ENCODE measurements at places on chromosomes 3 and 15.

- peak; percentile 79 for DNase-seq
Measured at GRCh38 chr15:34583399-34584329, at the start of gene GOLGA8B. GOLGA8B (minus strand) TSS chr15:34583651; CDS start chr15:34535912, 47,739 bp downstream.

- no peak for DNase-seq
Measured at GRCh38 chr3:40585381-40586016, 60.7 kb downstream of the ZNF621 start.

DNA sequence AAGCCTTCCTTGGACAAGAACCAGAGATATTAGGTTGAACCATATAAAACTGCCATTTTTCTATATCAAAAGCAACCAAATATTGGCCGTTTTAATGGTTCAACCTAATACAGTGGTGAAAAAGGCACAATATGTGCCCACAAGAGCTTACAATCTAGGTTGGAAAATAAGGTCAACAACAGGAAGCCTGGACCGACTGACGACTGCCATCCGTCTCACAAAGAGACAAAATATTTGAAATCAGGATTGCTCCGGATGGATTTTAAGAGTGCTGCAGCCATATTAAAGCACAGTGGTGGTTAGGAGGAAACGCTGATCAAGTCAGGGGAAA, 1.4 kb downstream of the AHSG start:
- DNase-seq, result no peak

DNA sequence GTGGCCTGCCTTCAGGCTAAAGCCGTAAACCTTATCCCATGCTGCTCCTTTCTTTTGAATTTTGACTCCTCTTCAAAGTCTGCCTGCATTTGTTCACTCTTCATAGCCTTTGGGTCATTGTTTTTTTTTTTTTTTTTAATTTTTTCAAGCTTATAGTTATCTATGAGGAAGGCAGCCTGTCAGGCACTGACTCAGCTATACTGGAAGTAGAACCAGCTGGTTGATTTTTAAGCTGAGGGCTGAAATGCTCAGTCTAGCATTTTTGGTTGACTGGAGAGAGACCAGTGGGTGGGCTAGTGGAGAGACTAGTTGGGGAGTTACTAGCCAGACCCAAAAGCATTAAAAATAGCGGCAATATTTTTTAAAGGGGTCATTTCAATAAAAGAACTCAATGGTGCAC, 44.1 kb downstream of the C3orf20 start:
- DNase-seq, result peak; percentile 44

- DNase-seq, result no peak
Measured at GRCh38 chr3:154195620-154196356, 74.6 kb downstream of the ARHGEF26 start.

DNA sequence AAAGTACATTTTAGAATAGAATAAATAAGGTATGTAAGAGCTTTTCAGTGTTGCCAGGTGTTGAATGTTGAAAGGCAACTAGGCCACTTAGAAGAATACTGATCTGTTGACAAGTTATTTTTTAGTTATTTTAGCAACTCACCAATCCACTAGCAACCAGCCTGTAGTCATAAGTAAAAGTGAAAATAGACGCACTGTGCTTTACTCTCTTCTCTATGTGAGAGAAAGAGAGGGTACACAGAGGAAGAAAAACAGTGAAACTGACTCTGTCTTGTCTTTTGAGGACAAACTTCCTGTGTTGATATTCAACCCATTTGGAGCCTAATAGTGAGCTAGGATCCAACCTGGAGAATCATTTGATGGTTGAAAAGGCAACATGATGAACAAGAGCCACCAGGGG, 327.1 kb upstream of the GOLIM4 start:
- DNase-seq, result no peak

DNA sequence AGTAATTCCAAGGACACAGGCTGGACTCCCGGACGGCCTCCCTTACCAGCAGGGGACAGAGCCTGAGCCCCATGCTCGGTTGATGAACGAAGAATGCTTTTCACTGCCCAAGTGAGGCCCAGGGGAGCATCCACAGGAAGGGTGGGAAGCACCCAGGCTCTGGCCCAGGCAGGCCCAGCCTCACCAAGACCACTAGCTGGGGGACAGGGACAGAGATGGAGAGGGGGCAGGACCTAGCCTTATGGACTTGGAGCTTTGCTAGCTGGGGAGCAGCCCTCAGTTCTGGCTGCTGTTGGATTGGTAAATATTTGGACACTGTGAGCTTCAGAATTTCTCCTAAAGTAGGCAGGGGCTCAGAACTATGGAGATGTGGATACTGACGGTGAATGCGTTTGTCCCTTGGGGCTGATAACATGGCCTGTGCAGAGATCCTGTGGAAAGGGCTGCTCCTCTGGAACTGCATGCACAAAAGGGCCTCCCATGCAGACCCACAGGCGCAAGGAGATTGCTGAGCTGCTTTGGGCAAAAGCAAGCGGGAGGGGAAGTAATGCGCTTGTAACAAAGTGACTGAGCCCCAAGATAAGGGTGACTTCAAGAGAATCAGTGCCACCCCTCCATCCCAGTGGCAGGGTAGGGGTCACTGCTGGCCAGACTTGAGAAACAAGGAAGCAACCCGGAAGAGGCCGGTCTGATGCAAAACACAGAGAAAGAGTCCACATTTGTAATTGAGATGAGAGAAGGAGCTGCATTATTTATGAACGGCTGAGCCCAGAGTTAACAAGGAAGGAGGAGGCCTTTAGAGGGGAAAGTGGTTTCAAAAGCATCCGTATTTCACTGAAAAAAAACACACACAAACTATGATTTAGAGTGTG, 70.1 kb upstream of the MEF2A start:
- no peak for DNase-seq

DNA sequence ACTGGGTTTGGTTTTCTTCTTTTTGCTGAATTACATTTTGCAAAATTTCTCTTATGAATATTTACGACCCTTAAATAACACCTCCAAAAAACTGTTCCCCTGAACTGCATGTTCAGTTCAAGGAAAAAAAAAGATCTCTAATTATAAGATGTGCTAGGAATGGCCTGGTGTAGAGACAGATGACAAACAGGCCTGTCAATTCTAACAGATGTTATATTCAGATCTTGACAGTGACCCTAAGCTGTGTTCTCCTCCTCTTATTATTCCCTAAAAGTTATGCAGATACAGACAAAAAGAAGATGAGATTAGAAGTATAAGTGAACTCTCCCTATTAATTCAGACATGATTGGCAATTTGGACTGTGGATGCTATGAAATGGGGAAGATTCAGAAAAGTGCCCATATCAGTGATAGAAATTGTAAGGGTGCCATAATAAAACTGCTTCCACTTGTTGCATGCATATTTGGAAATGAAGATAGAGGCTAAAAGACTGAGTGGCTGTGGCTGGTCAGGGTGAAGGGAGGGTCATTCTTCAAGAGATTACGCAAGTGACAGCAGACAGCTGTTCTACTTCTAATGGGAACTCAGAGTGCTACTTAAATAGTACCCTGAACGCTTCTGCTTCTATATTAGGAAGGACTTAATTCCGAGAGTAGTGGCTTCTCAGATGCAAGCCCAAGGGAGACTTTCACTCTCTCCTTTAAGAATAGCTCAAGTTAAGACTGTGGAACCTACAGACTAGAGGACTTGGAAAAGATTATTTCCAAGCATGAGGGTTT, 75.5 kb downstream of the ADAMTS9 start:
- no peak for DNase-seq

GRCh38 chr15:40500568-40501330, 30.0 kb downstream of the CHST14 start:
- no peak for DNase-seq

DNA sequence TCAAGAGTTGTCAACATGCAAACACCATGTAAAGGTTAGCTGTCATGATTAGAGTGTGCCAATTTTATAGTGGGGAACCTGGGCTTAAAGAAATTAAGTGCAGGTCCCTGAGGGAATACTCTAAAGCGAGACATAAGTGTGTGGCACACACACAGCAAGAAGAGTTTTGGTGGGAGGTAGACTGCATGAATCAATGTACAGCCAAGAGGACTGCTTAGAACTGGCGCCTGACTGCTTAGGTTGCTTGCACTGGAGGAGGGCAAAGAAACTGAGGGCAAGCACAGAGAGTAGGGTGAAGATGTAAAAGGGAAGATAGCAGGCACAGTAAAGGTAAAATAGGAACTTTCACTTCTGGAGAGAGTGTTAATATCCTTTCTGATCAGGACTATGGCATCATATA, 184.9 kb downstream of the SOX2 start:
- no peak for DNase-seq

GRCh38 chr3:53196575-53197407, 35.8 kb downstream of the PRKCD start:
- peak; percentile 77 for DNase-seq

GRCh38 chr15:76972389-76973361, 22.3 kb upstream of the PSTPIP1 start:
- DNase-seq, result no peak

GRCh38 chr15:48796930-48797329, 13.9 kb downstream of the CEP152 start:
- no peak for DNase-seq

DNA sequence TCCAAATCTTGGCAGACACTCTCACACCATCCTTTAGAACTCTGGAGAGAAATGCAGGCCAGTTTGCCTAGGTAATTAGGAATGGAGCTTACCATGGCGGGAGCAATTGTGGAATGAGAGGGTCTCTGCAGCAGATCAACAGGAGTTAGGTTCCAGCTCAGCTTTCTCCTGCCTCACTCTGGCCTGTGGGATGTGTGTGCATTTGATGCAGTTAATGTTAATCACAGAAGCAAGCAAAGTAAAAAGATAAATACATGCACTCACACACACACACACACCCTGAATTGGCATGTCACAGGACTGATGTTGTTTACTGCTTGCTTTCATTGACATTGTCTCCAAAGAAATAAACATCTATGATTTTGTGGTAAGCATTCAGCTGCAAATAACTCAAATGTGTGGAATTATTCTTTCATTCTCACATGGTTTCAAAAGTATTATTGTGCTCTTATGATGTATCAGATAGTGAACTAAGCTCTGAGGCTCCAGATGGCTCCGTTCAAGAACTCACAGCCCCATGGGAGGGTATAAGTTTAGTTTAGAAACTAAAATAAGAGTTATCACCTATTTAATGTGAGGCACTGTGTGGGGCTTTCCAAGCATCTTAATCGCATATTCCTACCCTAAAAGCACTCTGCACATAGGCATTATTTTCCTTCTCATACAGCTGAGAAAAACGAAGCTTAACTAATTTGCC, 31.3 kb upstream of the BFSP2 start:
- no peak for DNase-seq

- no peak for DNase-seq
Measured at GRCh38 chr3:45968149-45968548, 24.9 kb downstream of the CXCR6 start.

DNA sequence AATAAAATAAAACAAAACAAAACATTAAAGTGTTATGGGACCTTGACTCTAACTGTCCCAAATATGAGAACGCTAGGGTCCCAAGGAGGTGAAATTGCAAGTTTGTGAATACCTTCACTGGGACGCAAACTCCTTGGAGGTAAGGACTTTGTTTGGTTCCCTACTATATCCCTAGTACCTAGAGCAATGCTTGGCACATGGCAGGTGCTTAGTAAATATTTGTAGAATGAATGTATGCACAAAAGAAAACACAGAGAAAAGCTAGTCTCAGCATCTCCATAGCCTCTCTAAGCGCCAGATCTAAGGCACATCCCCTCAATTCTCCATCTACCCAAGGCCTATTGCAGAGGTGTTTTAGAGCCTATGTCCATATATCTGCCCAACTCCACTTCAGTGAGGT, 30.5 kb downstream of the GPR176 start:
- no peak for DNase-seq

GRCh38 chr15:35306361-35306981, 221.4 kb upstream of the NANOGP8 start:
- no peak for DNase-seq

GRCh38 chr3:12837295-12837986, 3.9 kb downstream of the RPL32 start:
- no peak for DNase-seq

DNA sequence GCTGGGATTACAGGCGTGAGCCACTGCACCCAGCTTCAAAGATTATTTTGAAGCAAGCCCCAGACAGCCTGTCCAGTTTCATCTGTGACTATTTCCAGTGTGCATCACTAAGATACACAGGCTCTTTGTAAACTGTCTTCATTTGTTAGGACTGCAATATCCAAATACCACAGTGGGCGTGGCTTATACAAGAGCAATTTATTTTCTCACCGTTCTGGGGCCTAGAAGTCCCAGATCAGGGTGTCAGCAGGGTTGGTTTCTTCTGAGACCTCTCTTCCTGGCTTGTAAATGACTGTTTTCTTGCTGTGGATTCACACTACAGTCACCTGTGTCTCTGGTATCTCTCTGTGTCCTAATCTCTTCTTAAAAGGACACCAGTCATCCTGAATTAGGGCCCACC, 59.7 kb downstream of the RLBP1 start:
- no peak for DNase-seq

DNA sequence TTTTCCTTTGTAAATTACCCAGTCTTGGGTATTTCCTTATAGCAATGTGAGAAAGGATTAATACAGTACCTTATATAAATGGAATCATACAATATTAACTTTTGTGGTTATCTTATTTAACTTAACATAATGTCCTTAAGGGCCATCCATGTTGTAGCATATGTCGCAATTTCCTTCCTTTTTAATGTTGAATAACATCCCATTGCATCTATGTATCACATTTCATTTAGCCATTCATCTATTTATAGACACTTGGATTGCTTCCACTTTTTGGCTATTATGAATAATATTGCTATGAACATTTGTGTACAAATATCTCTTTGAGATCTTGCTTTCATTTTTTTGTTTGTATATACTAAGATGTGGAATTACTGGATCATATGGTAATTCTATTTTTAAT, 342.2 kb downstream of the PDCD6IP start:
- no peak for DNase-seq

DNA sequence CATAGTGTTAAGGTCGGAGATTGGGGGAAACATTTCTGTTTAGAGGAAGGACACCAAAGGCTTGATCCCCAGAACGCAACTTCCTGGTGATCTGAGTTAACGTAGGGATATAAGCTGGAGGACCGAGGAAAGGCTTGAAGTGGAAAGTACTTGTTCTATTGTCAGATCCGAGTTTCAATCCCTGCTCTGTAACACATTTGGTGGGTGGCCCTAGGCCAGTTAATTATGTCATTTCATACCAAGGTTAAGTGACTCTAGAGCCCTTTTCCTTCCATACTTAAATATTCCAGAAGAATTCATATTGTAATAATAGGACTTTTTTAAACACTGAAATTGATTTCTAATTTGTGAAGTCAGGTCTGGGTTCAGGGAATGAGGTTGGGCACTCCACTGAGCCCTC, 80.9 kb downstream of the RPLP1 start:
- DNase-seq, result no peak

- DNase-seq, result no peak
Measured at GRCh38 chr3:68483601-68484000, 448.7 kb downstream of the TAFA4 start.
